ENCODE measurements at places on chromosomes 7 and 10.

DNA sequence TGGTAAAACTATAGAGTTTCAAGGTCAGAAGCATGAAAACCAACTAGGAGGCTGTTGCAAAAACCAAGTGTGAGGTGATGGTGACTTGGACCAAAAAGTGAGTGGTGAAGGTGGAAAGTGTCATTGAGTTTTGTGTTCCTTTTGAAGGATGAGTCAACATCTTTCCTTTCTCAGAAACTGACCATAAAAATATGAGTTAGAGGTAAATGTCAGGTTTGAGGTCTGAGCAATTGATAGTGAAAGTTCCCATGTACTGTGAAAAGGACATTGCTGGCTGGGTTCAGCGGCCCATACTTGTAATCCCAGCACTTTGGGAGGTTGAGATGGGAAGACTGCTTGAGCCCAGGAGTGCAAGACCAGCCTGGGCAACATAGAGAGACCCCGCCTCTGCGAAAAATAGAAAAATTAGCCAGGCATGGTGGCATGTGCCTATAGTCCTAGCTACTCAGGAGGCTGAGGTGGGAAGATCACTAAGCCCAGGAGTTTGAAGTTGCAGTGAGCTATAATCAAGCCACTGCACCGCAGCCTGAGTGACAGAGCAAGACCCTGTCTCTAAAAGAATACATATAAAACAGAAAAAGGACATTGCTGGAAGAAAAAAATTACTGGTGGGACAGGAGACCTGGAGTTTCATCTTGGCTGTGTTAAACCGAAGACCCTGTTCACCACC lies 89.3 kb upstream of the ARID5B start:
- no peak for DNase-seq

- DNase-seq: no peak
Measured at GRCh38 chr7:77349141-77349540, 67.0 kb downstream of the GSAP start.

DNA sequence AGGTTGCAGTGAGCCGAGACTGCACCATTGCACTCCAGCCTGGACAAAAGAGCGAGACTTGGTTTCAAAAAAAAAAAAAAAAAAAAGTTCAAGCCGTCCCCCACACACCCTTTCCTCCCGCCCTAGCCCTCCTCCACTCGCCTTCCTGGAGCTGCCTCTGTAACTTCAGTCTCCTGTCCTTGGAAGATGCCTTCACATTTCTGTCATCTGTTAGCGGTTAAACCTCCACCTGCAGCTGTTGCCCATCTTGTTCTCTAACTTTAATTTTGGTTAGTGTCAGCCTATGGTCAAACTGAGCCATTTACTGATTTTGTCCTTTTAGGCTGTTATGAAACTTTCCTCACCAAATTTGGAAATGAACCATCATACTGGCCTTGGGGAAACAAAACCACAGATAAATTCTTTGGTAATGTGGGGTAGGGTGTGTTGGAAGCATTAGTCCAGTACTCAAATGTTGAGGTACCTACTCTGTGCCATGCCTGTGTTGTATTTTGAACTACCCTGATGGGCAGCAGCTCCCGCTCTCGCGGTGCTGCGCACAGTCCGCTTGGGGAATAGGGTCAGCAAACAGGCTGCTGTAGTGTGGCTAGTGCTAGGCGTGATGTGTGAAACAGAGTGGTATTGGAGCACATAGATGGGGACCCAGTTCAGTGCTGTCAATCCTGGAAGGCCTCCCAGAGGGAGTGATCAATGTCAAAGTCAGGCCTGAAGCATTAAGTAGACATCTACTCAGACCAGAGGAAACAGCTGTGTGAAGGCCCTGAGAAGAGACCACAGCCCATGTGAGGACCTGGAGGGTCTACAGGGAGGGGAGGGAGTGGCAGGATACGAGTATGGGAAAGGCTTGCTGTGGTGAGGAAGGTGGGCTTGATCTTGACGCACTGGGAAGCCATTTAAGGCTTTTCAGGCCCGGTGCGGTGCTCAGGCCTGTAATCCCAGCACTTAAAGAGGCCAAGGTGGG lies 26.9 kb downstream of the SFXN4 start:
- no peak for DNase-seq

DNA sequence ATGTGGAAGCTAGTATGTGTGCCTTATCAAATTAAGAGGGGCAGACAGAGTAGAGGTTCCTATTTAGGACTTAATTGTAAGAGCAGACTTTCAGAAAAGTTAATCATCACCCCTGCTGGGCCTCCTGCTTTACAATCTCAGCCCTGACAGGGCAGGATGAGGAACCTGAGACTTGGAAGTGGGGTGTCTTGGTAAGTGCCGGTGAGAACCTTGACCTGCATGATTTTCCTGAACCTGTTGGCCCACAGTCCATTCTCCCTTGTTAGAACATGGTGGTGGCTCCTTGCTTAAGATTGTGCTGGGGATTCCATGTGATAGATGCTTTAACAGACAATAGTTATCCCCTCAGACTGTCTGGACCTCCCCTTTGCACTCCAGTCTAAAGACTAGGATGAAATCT lies 141.7 kb upstream of the TMEM72 start:
- no peak for DNase-seq

- DNase-seq: no peak
Measured at GRCh38 chr7:148670374-148670773, 28.3 kb upstream of the CUL1 start.

GRCh38 chr7:148182264-148182663 lies 408.3 kb upstream of the C7orf33 start:
- DNase-seq: no peak

DNA sequence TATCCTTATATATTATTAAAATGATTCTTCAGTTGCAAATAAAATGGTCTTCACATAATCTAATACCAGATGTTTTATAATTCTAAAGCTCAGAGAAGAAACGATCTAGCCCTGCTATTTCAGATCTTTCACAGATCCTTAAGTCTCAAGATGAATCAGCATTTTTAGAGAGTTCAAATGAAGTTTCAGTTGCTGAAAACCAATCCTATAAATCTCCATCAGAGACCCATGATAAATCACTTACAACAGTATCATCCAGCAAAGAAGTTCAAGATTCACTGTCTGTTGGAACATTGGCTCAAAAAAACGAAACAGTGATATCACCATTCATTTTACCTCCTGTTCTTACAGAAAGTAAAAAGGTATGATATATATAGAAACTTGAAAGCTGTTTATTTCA lies 137.0 kb downstream of the CCDC7 start:
- no peak for DNase-seq

- no peak for DNase-seq
Measured at GRCh38 chr10:28788762-28789161, 111.4 kb downstream of the BAMBI start.

- no peak for DNase-seq
Measured at GRCh38 chr10:30494558-30494957, 60.6 kb downstream of the MAP3K8 start.

GRCh38 chr10:1508096-1508495 lies 229.2 kb downstream of the ADARB2 start:
- DNase-seq: no peak

GRCh38 chr10:89162596-89162995 lies 44.5 kb downstream of the CH25H start:
- no peak for DNase-seq

GRCh38 chr10:111515264-111515663 lies 438.4 kb downstream of the ADRA2A start:
- no peak for DNase-seq
